Bronchial epithelial cell (primary cell): ENCODE measurements at places on chromosomes 13 and 19. TPM values are rescaled to one million over a fixed set of nuclear protein-coding genes. Genes with fewer than 3 reads are reported as not detected.

The KRI1 gene
- 8.2 and 11.0 TPM in 2 replicates for total RNA-seq

The KIR3DL1 gene
- not detected in 2 replicates for total RNA-seq

The CGB1 gene
- not detected in 2 replicates for total RNA-seq

The TNNT1 gene
- 65.0 and 151 TPM in 2 replicates for total RNA-seq

The SLC39A3 gene
- 24.0 and 38.9 TPM in 2 replicates for total RNA-seq

The LRG1 gene
- total RNA-seq: 0.38 and 1.1 TPM in 2 replicates

The BORCS8 gene
- 10.3 and 18.2 TPM in 2 replicates for total RNA-seq

The CBARP gene
- 1.2 and 2.9 TPM in 2 replicates for total RNA-seq

The NCR1 gene
- not detected in 2 replicates for total RNA-seq

The SIGLEC9 gene
- total RNA-seq: not detected in 2 replicates
